Activated B cell treated with CpG ODN at 0.5 μM for 24 hours (primary cell): ENCODE measurements at places on chromosomes 13 and 19. TPM values are rescaled to one million over a fixed set of nuclear protein-coding genes. Genes with fewer than 3 reads are reported as not detected.

The PEX11G gene
- total RNA-seq, result 0.61 and 1.0 TPM in 2 replicates

DNA sequence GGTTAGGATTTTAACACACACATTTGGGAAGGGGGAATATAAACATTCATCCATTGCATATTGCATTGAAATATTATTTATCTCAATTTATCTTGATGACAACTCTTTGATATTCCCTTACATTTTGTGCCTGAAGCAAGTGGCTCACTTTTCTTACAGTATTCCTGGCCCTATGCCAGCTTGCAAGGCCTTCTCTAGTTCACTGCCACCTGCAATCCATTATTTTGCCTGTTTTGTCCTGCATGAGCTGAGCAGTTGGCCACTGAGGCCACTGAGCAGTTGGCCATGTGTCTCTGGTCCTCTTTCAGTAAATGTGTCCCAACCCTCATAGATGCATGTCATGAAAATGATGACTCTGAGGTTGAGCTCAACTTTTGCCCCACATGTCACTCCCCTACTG, 49.8 kb downstream of the CBY2 start:
- H3K27ac ChIP-seq, result no peak overlapping the region
- H3K4me3 ChIP-seq, result no peak overlapping the region
- peaks cover 5% of the 10 kb centered on the region for H3K27me3 ChIP-seq
- H3K36me3 ChIP-seq, result no peaks in the 10 kb centered on the region

DNA sequence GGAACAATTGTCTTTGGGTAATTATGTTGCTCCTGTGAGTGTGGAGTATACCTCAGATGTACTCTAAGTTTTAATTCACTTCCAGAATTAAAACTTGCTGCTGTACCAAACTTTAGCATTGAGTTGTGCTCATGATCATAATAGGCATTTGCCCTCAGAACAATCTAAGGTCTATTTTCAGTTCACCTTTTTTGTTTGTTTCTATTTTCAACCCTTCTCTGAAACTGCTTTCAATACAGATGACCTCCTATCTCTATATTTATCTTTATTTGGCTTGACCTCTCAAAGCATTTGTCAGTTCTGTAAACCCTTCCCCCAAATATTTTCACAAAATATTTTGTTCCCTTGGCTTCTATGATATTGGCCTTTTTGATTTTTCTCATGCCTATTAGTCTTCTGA, 873.0 kb downstream of the OLFM4 start:
- no peak overlapping the region for H3K27ac ChIP-seq
- H3K27me3 ChIP-seq, result no peaks in the 10 kb centered on the region
- no peak for DNase-seq
- H3K4me3 ChIP-seq, result no peak overlapping the region
- H3K36me3 ChIP-seq, result no peaks in the 10 kb centered on the region
- no peaks in the 10 kb centered on the region for H3K4me1 ChIP-seq

GRCh38 chr13:61084988-61085387, 330.7 kb downstream of the PCDH20 start:
- H3K4me1 ChIP-seq, result no peaks in the 10 kb centered on the region
- H3K27me3 ChIP-seq, result no peaks in the 10 kb centered on the region
- no peaks in the 10 kb centered on the region for H3K36me3 ChIP-seq
- H3K27ac ChIP-seq, result no peak overlapping the region

DNA sequence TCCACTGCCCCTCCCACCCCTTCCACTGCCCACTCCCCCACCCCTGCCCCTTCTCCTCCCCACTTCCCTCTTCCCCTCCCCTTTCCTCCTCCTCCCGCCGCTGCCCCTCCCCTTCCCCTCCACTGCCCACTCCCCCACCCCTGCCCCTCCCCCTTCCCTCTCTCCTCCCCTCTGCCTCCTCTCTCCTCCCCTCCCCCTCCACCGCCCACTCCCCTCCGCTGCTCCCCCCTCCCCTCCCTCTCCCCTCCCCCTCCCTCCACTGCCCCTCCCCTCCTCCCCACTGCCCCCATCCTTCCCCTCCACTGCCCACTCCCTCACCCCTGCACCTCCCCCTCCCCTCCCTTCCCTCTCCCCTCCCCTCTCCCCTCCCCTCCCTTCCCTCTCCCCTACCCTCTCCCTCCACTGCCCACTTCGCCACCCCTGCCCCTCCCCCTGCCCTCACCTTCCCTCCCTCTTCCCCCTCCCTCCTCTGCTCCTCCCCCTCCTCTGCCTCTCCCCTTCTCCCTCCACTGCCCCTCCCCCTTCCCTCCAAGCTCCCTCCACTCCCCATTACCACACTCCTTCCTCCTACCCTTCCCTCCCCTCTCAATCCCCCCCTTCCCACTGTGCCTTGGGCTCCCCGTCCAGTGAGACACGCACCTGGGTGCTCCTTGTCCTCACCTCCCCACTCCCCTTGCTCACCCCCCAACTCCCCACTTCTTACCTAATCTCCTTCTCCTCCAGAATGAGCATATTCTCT, 21.9 kb downstream of the ATP8B3 start:
- H3K4me1 ChIP-seq, result no peaks in the 10 kb centered on the region
- no peak overlapping the region for H3K27ac ChIP-seq
- DNase-seq, result no peak
- peaks cover 18% of the 10 kb centered on the region for H3K27me3 ChIP-seq
- H3K4me3 ChIP-seq, result no peak overlapping the region

DNA sequence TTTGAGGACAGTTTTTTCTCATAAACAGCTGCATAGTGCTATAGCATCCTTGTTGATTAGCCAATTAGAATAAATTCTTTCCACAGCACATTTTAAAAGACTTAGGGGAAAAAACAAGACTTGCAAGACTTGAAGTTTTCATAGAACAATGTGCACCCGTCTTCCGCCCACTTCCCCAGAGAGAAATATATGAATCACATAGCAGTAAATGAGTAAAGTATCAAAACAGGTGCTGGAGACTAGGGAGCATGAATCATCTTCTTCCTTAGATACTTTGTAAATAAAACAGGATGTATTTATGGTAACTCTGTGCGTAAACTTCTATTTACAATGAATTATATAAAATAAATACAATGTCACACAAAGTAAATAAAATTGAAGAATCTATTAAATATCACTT, 75.1 kb downstream of the COL4A2 start:
- no peak overlapping the region for H3K4me3 ChIP-seq
- no peak for DNase-seq
- H3K4me1 ChIP-seq, result no peaks in the 10 kb centered on the region
- no peaks in the 10 kb centered on the region for H3K36me3 ChIP-seq
- H3K27me3 ChIP-seq, result peaks cover 15% of the 10 kb centered on the region

The LHB gene
- not detected in 2 replicates for total RNA-seq

The ADAMTSL5 gene
- not detected in 2 replicates for total RNA-seq

DNA sequence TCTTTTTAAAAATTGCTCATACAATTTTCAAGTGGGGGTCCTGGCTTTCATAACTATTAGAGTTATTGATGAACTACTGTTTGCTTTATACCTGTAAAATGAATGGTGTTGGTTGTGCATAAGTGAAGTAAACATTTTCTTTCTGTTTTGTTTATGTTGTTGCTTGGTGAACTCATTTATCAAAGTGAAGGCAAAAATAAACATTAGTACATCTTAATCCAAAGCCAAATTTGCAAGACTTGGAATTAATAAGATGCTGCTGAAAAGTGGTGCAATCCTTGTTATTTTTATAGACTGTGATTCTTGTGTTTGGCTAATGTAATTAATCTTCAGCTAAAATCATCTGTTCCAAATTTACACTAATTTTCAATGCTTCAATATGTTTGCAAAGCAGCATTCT, 24.4 kb upstream of the DCT start:
- peaks cover 3% of the 10 kb centered on the region for H3K27me3 ChIP-seq
- no peak overlapping the region for H3K4me3 ChIP-seq
- H3K36me3 ChIP-seq, result no peaks in the 10 kb centered on the region
- H3K27ac ChIP-seq, result no peak overlapping the region
- H3K4me1 ChIP-seq, result no peaks in the 10 kb centered on the region
- no peak for DNase-seq

GRCh38 chr19:29320086-29320485, 107.1 kb upstream of the UQCRFS1 start:
- no peaks in the 10 kb centered on the region for H3K4me1 ChIP-seq
- no peak for DNase-seq
- no peaks in the 10 kb centered on the region for H3K36me3 ChIP-seq
- H3K4me3 ChIP-seq, result no peak overlapping the region

The SIGLECL1 gene
- not detected in 2 replicates for total RNA-seq

The FEM1A gene
- total RNA-seq, result 16.7 and 17.9 TPM in 2 replicates

DNA sequence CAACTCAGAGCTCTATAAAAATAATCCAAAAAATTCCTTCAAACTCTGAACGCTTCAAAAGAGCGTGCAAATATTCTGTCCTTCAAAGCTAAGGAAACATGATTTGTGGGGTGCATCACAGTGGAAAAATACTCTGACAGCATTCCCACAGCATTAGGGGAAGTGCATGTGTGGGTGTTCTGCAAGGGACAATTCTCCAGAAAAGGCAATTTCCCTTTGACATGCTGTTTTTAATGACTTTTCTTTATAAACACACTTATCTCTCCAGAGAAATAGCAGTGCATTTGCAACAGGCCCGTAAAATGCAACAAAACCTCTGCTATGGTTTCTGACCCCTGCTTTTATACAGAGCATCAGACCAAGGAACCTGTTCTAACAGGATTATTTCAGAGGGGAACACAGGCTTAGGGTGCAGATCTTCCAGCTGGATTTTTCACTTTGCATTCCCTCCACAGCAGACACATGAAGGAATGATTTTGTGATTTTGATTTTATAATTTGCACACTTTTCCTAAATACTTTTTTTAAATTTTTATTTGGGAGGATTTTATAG, 42.6 kb downstream of the KL start:
- no peak overlapping the region for H3K27ac ChIP-seq
- no peaks in the 10 kb centered on the region for H3K4me1 ChIP-seq
- no peak overlapping the region for H3K4me3 ChIP-seq
- no peaks in the 10 kb centered on the region for H3K36me3 ChIP-seq
- no peak for DNase-seq

The ZNF547 gene
- total RNA-seq, result 6.0 and 6.3 TPM in 2 replicates

DNA sequence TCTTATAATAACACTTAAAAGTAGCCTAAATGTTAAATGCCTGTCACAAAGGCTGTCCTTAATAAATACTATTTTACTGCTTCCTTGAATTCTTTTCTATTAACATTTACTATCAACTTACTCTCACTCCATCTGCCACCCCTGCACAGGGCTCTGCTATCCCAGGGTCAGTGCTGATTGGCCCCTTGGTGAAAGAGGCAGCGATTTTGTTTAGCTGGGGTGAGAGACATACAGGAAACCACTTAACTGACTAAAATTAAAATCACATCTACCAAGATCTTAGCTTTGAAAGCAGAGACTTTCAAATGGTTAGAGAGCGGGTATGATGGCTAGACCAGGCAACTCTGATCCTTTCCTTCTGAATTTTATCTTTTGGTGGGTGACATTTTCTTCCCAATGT, 149.9 kb upstream of the HTR2A start:
- no peaks in the 10 kb centered on the region for H3K36me3 ChIP-seq
- no peak for DNase-seq
- H3K27me3 ChIP-seq, result peaks cover 4% of the 10 kb centered on the region
- H3K27ac ChIP-seq, result no peak overlapping the region

- peaks cover 18% of the 10 kb centered on the region for H3K27me3 ChIP-seq
- no peak for DNase-seq
- no peak overlapping the region for H3K27ac ChIP-seq
- peaks cover 2% of the 10 kb centered on the region for H3K4me1 ChIP-seq
- H3K36me3 ChIP-seq, result no peaks in the 10 kb centered on the region
Observed at GRCh38 chr19:38441657-38442348, 8.3 kb downstream of the RYR1 start.

- DNase-seq, result peak; percentile 62
- peaks cover 48% of the 10 kb centered on the region for H3K4me1 ChIP-seq
- H3K36me3 ChIP-seq, result peaks cover 3% of the 10 kb centered on the region
- H3K27me3 ChIP-seq, result no peaks in the 10 kb centered on the region
- peak overlapping the region; percentile 96 for H3K27ac ChIP-seq
Observed at GRCh38 chr19:662207-662961, 630 bp downstream of the RNF126 start.

The FGF21 gene
- total RNA-seq, result not detected in 2 replicates

The ZNF442 gene
- 6.9 and 8.7 TPM in 2 replicates for total RNA-seq

DNA sequence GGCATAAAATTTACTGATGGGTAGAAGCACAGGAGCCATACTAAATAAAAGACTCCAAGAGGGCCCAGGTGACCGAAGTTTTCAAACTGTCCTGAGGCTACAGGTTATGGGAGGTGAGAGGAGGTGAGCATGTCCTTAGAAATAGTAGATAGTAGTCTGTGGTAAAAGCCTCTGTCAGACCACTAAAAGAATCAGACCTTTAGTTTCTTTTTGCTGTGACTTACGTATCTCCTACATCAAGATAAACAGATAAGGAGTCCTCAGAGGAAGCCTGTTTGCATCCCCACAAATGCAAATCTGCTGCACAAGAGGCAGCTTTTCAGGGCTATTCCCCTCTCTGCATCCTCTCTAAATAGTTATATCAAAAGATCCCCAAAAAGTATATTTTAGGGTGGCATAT, 711.6 kb upstream of the SLITRK6 start:
- no peak overlapping the region for H3K27ac ChIP-seq
- DNase-seq, result no peak
- no peaks in the 10 kb centered on the region for H3K27me3 ChIP-seq
- H3K4me1 ChIP-seq, result no peaks in the 10 kb centered on the region
- H3K36me3 ChIP-seq, result no peaks in the 10 kb centered on the region
- no peak overlapping the region for H3K4me3 ChIP-seq

The GTF2F1 gene
- total RNA-seq, result 67.6 and 68.1 TPM in 2 replicates

DNA sequence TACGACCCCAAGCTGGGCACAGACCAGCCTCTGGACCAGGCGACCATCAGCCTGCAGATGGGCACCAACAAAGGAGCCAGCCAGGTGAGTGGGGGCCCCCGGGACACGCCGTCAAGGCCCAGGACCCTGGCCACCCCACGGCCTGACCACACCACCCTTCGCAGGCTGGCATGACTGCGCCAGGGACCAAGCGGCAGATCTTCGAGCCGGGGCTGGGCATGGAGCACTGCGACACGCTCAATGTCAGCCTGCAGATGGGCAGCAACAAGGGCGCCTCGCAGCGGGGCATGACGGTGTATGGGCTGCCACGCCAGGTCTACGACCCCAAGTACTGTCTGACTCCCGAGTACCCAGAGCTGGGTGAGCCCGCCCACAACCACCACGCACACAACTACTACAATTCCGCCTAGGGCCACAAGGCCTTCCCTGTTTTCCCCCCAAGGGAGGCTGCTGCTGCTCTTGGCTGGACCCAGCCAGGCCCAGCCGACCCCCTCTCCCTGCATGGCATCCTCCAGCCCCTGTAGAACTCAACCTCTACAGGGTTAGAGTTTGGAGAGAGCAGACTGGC, 9.6 kb downstream of the ELOF1 start:
- H3K4me1 ChIP-seq, result peaks cover 25% of the 10 kb centered on the region
- no peak overlapping the region for H3K4me3 ChIP-seq
- H3K27me3 ChIP-seq, result no peaks in the 10 kb centered on the region
- H3K27ac ChIP-seq, result no peak overlapping the region
- no peak for DNase-seq

The RUBCNL gene
- 133 and 168 TPM in 2 replicates for total RNA-seq
